Kasumi-1 (cell line): ENCODE measurements at places on chromosomes 11 and 22.

GRCh38 chr11:117941163-117941707, 12.0 kb upstream of the TMPRSS13 start:
- DNase-seq = no peak

- no peak for DNase-seq
These were observed 133.8 kb upstream of the TRPC6 start for GRCh38 chr11:101717619-101718018.

GRCh38 chr11:96091476-96091875, 167.6 kb upstream of the MTMR2 start:
- DNase-seq = peak; percentile 0

GRCh38 chr22:31622980-31623379, 39.0 kb downstream of the PISD start:
- no peak for DNase-seq

DNA sequence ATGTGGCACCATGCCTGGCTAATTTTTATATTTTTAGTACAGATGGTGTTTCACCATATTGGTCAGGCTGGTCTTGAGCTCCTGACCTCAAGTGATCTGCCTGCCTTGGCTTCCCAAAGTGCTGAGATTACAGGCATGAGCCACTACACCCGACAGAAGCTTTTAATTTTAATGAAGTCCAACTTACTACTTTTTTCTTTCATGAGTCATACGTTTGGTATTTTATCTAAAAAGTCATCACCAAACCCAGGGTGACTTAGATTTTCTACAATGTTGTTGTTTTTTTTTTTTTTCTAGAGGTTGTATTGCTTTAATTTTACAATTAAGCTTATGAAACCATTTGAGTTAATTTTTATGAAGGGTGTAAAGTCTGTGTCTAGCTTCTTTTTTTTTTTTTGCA, 34.9 kb downstream of the JRKL start:
- no peak for DNase-seq

DNA sequence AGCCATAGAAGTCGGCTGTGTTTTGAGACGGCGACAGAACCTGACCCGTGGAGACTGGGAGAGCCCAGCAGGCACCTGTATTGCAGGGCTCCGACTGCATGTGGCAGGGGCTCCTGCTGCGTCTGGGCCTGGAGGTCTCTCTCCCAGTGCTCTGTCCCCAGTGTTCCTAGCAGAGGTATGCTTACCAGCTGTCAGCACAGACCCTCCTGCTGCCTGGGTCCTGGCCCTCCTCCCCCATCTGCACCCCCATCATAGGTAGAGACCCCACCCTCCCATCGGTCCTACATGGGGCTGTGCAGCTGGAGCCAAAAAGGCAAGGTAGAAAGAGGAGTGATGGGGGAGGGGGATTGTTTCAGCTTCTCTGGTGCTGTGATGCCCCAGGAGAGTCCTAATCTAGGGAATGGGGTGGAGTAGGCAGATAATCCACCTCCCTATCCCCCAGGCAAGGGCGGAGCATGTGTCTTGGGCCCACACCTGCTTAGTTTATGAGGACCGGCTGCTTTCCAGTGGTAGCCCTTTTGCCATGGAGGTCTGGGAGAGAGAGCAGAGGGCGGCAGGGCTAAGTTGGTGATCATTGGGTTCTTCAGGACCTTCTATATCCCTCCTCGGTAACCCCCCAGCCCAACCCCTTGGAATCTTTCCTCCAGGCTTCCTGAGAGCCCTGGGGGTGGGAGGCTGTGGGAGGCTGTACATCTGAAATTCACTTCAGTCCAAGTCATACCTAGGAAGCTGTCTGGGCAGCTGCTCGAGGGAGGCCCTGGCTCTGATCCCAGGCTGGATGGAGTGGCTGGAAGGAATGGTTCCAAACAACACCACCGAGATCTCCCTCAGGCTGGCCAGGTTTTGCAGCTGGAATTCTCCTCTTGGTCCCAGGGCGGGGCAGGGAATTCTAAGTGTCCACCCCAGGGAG, 5.3 kb downstream of the SLC7A4 start:
- DNase-seq = no peak

GRCh38 chr11:130601141-130601540, 152.7 kb downstream of the ADAMTS15 start:
- no peak for DNase-seq
